ENCODE measurements at places on chromosomes 6 and 20.

DNA sequence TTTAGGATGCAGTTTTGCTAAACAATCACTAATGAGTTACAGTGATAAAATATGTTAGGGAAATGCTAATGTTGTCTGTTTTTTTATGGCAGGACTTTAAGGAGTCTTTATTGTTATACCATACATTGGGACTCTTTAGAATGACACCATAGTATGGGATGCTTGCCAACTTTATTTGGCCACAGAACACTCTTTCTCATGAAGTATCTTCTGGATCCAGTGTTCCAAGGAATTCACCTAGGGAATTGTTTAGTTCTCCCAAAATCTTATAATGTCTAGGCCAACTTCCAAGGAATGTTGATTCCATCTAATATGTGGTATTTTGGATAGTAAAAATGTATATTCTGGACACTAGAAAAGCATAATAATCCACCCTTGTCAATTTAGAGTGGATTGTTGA, 3.3 kb downstream of the RIN2 start:
- no peak for DNase-seq

DNA sequence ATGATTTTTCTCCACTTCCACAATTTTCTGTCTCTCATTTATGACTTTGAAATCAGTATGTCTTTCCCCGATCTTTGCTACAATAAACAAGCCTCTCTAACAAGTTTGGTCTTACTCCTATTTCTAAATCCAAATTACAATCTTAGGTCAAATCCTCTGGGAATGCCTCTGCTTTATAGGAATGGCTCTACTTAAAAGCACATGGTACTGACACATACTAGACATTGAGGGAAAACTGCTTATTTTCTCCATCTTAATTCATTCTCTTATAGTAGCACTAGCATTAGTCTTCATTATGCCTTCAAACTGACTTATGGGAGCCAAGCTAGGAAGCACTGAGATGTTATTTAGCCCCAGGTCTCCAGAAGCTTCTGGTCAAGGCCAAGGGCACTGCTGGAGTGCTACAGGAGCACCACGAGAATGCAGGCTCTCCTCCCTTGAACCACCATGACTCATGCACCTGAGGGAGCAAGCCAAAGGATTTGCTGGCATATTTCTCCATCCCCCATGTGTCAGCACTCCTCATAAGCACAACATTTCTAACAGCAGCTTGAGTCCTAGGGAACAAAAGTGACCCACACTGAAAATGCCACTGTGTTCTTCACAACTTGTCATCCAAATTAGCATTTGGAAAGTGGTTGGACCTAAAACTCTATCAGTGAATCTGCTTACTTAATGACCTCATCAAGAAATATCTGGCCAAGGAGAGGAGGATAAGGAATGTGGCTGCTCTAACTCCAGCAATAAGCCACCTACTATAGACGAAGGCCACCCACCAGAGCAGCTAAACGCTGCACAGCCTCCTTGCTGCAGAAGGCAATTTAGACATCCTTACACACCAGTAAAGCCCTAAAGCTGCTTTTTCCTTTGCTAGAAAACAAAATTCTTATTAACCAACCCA, 156.8 kb upstream of the KCNQ5 start:
- no peak for DNase-seq

- DNase-seq = no peak
Observed at GRCh38 chr6:108546079-108547049, 14.4 kb upstream of the FOXO3 start.

GRCh38 chr20:33282991-33283555, at the start of gene BPIFB1:
TSS of gene BPIFB1 (plus strand) at chr20:33283214. CDS start at chr20:33286074, 2,860 bp downstream.
- no peak for DNase-seq

- no peak for DNase-seq
Observed at GRCh38 chr6:142605922-142606485, 304.2 kb downstream of the ADGRG6 start.

- no peak for DNase-seq
Observed at GRCh38 chr20:16113736-16114135, 459.5 kb downstream of the KIF16B start.

- no peak for DNase-seq
Observed at GRCh38 chr20:46317685-46318177, 9.4 kb upstream of the CDH22 start.

- no peak for DNase-seq
Observed at GRCh38 chr6:33927616-33928015, 123.8 kb upstream of the MLN start.

- DNase-seq = no peak
Observed at GRCh38 chr6:51398793-51399192, 580.1 kb downstream of the TFAP2B start.

DNA sequence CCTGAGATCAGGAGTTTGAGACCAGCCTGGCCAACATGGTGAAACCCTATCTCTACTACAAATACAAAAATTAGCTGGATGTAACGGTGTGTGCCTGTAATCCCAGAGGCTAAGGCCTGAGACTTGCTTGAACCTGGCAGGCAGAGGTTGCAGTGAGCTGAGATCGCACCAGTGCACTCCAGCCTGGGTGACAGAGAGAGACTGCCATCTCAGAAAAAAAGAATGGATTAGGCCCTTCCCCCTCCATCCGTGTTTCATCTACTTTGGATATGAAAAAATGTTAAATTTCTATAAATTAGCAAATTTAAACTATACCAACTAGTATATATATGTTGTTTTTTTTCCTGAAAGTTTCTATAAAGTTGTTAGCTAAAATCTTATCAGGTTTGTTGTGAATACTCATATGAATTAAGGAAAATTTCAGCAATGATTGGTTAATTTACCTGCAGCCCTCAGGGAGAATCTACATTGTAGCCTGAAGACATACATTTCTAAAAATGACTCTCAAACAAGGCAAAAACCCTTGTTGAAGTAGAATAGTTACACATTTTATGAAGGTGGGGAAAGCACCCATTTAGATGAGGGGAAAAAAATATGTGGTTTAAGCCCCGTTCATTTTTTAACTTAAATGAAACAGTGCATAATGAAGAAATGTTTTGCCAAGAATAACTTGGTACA, 120.9 kb downstream of the TIAM2 start:
- no peak for DNase-seq

- no peak for DNase-seq
Observed at GRCh38 chr6:155311086-155311485, 3.2 kb downstream of the TFB1M start.

DNA sequence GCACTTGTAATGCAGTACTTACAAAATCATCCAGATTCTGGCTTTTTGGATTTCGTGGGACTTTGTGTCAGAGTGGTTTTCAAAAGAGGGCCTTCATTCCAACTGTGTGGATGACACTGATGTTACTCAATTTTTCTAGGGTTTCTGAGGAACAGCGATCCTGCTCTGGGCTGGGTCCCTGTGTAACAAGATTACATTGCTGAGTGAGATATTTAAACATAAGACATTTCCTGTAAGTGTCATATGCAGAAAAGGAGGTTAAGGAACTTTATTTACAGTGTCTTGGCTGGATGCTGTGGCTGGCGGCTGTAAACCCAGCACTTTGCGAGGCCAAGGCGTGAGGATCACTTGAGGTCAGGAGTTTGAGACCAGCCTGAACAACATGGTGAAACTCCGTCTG, 6.7 kb downstream of the ZFAND3 start:
- DNase-seq = no peak

DNA sequence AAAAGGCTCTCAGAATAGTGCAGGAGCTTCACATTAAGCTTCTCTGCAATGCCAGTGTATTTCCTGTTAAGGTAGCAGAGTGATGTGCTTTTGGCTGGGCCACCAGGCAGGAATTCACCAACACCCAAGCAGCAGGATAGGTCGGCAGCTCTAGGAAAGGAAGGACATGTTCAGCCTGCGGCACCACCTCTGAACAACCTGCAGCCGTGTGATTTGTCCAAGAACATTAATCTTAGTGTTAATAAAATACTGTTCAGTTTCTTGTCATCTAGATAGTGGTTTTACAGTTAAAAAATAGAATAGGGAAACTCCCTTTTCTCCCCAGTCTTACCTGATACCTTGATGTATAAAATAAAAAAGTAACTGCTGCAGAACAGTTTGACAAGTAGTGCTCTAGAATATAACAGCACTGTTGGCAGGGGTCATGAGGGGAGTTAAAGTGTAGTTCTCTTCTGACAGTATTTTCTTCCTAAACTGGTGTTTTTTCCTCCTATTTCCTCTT, 18.8 kb downstream of the ZNF292 start:
- DNase-seq = no peak

- no peak for DNase-seq
Observed at GRCh38 chr6:37622646-37623071, 75.0 kb downstream of the MDGA1 start.

GRCh38 chr20:62571669-62572344, 70.5 kb upstream of the SLCO4A1 start:
- peak; percentile 54 for DNase-seq

DNA sequence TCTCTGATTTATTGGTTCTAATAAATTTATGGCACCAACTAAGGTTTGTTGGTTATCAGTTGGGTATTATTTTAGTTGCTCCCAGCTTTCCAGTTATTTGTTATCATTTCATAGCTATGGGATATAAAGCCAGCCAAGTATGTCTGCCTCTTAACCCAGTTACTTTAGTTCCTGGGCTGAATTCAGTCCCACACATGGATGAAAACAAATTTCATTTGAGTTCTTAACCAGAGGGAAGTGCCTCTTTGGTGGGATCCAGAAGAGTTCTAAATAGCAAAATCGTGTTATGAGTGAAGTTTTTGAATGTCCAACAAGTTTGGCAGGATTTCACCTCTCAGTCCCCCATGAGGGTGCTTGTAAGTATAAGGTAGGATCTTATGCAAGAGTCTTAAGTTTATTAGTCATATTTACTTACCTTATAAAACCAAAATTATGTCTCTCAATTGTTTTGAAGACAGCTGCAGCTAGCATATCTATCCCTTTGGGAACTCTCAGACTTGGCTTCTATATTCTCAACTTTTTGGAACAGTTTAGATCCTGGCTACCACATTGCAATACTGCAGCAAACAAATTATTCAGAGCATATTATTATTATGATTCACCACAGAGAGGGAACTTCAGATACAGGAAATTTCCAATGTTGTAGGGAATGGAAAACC, 683.6 kb downstream of the BCKDHB start:
- DNase-seq = no peak

DNA sequence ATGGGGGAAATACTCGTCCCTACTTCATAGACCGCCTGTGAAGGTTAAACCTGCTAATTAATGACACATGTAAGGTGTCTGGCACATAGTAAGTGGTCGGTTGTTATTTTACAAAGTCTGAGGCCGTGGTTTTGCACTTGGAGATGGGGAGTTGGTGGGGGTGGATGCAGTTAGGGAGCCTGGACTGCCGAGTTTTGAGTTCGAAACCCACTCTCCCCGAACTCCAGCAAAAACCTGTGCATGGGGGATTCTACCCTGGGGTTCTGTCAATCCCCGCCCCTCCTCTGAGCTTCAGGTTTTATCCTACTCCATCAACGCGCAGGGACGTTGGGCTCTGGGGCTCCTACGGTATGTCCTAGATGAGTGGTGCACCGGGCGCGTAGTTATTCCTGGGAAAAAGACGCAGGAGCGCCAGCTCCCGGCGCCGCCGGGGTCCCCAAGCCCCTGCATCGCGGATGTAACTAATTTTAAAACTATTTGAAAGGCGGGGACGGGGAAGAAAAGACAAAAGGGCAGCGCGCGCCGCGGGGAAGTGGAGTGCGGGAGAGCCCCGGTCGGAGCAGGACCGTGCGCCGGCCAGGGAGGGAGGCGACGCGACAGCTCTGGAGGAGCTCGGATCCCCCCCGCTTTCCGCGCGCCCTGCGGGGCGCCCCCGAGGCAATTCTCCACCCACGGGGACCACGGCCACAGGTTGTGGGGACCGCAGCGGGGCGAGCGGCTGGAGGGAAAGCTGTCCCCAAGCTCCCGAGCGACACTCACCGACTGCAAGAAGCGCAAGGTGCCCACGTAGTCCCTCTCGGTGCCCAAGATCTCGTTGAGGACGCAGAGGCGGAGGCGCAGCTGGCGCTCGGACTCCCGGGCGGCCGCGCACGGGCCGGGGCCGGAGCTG, 672 bp downstream of the PREX1 start:
- peak; percentile 16 for DNase-seq

DNA sequence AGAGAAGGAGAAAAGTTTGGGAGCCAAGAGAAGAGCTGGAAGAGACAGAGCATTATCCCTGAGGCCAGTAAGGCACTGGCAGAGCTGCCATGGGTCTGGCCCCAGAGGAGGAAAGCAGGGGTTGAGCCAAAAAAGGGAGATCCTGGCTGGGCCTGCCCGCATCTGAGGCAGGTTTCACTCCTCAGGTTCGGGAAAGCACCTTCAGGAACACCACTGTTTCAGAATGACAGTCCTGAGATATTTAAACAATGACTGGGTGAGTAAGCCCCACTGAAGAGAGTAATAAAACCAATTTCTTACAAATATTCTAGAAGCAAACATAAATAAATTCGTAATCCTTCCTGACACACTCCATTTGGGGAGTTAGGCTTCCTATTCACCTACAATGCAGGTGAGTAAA, 152.2 kb downstream of the BACH2 start:
- DNase-seq = no peak

DNA sequence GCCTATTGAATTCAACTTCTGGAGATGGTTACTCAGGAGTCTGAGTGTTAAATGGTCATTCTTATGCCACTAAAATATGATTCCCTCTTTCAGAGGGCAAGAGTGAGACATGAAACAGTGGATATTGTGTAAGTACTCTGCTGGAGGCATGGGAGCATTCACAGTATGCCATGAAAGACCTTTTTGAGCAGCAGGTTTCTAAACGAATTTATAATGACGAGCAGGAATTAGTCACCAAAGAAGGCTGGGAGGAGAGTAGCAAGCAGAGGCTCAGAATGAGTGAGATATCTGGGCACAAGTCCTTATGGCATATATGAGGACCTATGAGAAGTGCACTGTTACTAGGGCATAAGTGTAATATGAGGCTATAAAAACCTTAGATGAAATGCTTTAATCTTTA, 10.9 kb upstream of the MYB start:
- no peak for DNase-seq

DNA sequence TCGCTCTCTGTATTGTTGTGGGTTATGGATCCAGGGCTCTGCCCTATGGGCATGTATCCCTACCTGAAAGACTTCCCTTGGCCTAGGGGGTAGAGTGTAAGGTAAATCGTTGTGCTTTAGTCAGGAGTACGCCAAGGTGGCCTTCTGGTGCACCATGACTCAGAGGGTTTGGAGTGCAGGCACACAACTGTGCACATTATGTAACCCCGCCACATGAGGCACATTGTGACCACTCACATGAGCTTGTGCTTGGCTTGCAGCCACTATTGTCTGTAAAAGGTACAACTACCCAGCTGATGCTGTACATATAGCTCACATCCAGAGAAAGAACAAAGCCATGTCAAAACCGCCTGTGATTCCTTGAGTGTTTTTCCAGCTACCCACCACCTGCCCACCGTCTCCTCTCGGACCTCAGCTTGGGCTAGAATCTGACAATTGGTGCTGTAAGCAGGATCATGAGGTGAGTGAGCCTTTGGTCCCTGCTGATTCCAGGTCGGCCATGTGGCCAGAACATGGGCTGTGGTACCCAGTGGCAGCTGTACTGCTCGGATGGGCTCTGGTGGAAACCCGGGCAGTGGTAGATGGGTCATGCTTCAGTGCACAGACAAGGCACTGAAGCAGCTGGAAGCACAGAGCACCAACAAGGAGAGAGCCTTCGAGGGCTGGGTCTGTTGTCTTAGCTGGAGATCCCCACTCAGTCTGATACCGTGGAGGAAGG, 33.8 kb downstream of the HDDC2 start:
- no peak for DNase-seq

Measured in NK-92 treated with Interleukin-12 subunit alpha and Interleukin-12 subunit beta, amount 100 ng/mL, for 24 hours (cell line).